ENCODE measurements at places on chromosomes 13 and 19. TPM values are rescaled to one million over a fixed set of nuclear protein-coding genes. Genes with fewer than 3 reads are reported as not detected.

GRCh38 chr13:42109957-42110356 is 61.5 kb downstream of the DGKH start:
- DNase-seq: no peak

ZSCAN22 gene
- 2.6 TPM for total RNA-seq

GRCh38 chr19:46608178-46608577 is 7.0 kb downstream of the CALM3 start:
- DNase-seq: no peak

ZNF446 gene
- 3.5 TPM for total RNA-seq

SYNE4 gene
- total RNA-seq: 2.4 TPM

TNFSF9 gene
- 3.0 TPM for total RNA-seq

GRCh38 chr13:47687577-47687976 is 313.5 kb downstream of the SUCLA2 start:
- DNase-seq: no peak

DNA sequence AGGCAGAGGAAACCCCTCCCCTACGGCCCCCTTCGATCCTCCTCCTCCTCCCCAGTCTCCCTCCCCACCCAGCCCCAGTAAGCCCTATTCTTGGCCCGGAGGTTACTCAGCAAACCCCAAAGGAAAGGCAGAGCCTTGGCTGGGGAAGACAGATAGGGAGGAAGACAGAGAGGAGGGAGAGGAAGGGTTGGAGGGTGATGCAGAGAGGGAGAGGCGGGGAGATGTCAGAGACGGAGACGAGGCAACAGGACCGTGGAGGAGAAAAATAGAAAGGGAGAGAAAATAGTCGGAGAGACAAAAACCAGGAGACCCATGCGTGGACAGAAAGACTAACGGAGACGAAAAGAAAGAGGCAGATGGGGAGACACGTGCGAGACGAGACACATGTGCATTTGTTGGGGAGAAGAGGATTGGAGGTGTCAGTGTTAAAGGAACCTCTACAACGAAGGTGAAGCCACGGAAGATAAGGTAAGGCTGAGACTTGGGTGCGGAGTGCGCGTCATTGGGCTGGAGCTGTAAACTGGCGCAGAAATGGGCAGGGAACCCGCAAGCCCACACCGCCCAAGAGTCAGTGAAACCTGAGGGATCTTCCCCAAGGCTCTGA is 2.9 kb downstream of the TGFB1 start:
- DNase-seq: no peak

GRCh38 chr19:32611161-32611560 is 30.2 kb downstream of the PDCD5 start:
- DNase-seq: no peak

GRCh38 chr19:3397266-3398022 is 31.1 kb downstream of the NFIC start:
- DNase-seq: no peak

- no peak for DNase-seq
Observed at GRCh38 chr13:50577806-50578205, 265.7 kb downstream of the DLEU7 start.

- DNase-seq: no peak
Observed at GRCh38 chr13:21897161-21897560, 226.3 kb downstream of the FGF9 start.

KLK4 gene
- total RNA-seq: not detected

GRCh38 chr19:48569814-48570213 is 17.8 kb downstream of the SULT2B1 start:
- DNase-seq: no peak

GRCh38 chr13:23811366-23812062 is 77.7 kb downstream of the MIPEP start:
- DNase-seq: no peak

- DNase-seq: no peak
Observed at GRCh38 chr13:111893071-111893606, 173.8 kb upstream of the SOX1 start.

DNA sequence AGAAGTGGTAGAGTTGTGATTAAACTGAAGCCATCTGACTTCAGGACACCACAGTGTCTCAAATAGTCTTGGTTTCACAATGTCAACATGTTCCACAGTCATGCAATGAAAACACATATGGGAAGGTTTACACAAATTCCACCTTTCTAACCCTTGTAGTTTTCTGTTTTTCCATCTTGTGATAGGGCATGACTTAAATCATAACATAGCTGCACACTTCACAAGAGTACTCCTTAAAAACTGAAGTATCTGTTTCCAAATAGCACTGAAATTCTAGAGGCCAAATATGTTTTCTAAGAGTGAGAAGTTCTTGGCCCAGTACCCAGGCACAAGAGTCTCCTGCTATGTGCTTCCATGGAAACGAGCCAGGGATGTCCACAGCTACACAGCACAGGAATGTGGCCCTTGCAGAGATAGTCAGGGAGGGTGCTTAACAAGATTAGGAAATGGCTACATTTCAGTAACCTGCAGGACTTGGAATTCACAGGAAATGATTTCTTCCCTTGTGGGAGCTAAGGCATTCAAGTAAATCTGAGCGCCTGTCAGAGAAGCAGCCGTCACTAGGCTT is 269.1 kb downstream of the NDFIP2 start:
- no peak for DNase-seq

MYADM gene
- total RNA-seq: 64.7 TPM

GRCh38 chr19:10818301-10819123 is 17.5 kb downstream of the TMED1 start:
- no peak for DNase-seq

DNA sequence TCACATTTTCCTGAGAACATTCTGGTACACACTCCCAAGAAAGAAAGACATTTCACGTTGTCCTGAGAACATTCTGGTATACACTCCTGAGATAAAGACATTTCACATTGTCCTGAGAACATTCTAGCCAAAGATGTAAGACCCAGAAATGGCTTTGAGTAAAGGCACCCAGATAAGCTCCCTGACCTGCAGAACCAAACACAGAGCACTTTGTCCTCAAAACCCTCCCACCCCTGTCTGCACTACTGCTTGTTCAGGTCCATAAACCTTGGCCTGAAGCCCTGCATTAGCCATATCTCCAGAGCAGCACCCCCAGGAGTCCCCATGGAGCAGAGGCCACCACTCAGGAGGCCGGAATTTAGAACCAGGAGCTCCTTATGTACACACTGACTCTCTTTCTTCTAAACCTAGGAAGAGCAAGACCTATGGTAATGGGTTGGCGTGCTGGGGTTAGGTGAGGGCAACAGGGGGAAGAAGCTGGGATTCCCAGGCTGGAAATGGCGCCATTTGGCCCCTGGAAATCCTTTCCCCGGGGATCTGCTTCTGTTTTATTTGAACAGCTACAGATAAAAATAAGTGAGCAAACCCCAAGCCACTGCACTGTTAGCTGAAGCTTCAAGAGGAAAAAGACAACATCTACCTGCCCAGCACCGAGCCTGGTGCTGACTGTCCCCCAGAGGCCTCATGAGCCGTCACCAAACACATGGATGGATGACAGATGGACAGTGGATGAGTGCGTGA is 13.7 kb downstream of the GAS6 start:
- DNase-seq: no peak

DNA sequence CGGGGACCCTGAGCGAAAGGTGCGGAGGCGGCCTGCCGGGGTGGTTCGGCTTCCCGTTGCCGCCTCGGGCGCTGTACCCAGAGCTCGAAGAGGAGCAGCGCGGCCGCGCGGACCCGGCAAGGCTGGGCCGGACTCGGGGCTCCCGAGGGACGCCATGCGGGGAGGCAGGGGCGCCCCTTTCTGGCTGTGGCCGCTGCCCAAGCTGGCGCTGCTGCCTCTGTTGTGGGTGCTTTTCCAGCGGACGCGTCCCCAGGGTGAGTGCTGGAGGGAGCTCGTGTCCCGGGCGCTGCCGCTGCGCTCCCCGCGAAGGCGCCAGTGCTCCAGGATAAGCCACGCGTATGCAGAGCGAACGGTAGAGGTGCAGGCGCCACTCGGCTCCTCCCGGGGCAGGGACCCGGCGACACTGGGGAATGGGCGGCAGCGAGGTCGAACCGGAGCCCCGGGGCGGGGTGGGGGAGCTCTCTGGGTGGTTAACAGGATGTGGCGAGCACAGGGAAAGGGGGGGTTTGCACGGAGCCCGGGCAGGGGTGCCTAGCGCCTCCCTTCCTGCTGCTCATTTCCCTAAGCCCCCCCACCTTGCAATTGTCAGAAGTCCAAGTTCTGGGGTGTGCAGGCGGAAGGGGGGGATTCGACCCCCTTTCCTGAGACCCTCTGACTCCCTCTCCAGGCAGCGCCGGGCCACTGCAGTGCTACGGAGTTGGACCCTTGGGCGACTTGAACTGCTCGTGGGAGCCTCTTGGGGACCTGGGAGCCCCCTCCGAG is at the start of gene IL27RA:
TSS of gene IL27RA (plus strand) at position 44 of the 762 bp plus-strand sequence. CDS start at position 155, 111 bp downstream.
- peak; percentile 84 for DNase-seq

- DNase-seq: no peak
Observed at GRCh38 chr13:43831088-43831487, 44.3 kb upstream of the ENOX1 start.

FPR1 gene
- total RNA-seq: not detected

DNA sequence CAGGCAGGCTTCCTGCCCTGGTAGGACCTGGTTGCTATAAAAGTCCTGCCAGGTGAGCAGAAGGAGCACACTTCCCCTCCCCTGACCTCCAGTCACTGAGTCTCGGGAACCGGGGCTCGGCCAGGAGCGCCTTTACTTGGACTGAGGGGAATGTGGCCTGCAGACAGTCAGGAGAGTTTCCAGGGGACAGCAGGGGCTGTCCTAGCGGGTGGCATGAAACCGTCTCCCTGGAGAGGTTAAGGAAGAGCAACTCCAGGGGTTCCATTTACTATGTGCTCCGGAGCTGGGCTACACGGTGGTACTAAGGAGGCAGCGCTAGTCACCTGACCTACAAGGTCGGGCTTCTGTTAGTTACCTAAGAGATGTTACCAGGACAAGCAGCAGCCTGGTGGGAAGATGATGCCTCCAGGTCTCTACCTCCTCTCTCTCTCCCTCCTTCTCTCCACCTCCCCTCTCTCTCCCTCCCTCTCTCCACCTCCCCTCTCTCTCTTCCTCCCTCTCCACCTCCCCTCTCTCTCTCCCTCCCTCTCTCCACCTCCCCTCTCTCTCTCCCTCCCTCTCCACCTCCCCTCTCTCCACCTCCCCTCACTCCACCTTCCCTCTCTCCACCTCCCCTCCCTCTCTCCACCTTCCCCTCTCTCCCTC is 4.1 kb upstream of the CNOT3 start:
- no peak for DNase-seq

GRCh38 chr19:48862827-48863226 is 5.6 kb downstream of the PLEKHA4 start:
- DNase-seq: no peak

DNA sequence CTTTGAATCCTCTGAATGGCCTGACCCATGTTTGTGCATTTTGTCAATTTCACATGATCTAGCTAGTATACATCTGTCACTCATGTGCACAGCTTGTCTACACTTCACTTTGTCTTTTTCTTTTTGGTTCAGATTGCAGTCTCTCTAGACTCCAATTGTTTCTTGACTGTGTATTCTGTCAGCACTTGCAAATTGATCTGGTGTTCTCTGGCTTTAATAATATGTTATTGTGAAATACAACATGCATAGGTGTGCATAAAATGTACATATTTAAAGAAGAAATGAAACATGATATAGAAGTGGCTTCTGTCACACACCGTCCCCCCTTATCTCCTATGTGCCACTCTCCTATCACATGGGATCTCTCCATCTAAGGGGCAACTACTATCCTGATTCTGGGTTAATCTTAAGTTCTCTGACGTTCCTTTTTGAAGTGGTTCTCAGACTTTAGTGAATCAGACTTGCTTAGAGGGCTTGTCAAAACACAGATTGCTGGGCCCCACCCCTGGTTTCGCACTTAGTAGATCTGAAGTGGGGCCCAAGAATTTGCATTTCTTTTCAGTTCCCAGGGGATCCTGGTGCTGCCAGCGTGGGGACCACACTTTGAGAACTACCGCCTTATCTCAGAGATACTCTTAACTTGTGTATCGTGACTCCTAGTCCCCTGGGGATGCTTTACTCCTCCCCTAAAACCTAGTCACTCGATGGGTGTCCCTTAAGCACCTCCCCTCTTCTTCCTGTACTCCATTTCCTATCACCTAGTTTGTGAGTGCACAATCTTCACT is 5.8 kb downstream of the KRTDAP start:
- peak; percentile 24 for DNase-seq

DNA sequence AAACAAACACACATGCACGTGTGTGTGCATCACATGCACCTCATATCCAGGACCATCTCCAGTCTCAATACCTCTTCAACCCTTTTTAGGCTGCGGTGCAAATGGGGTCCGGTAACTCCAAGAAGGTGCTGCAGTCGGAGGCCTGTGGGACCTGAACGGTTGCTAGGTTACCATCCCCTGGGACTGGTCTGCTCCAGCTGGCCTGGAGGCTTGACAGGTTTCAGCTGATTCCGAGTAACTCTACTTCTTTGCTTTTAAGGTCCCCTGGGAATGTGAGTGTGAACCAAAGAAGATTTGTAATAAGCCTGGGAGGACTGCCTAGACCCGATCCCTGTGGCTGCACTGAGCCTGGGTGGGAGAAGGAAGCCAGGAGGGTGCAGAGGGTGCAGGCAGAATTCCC is 117.5 kb downstream of the CCNA1 start:
- no peak for DNase-seq

GRCh38 chr19:33375837-33376159 is 2.3 kb downstream of the CEBPG start:
- no peak for DNase-seq

GRCh38 chr19:52331757-52332156 is 4.3 kb upstream of the ZNF610 start:
- no peak for DNase-seq

ZNF90 gene
- total RNA-seq: 21.4 TPM

KLC3 gene
- not detected for total RNA-seq

DNA sequence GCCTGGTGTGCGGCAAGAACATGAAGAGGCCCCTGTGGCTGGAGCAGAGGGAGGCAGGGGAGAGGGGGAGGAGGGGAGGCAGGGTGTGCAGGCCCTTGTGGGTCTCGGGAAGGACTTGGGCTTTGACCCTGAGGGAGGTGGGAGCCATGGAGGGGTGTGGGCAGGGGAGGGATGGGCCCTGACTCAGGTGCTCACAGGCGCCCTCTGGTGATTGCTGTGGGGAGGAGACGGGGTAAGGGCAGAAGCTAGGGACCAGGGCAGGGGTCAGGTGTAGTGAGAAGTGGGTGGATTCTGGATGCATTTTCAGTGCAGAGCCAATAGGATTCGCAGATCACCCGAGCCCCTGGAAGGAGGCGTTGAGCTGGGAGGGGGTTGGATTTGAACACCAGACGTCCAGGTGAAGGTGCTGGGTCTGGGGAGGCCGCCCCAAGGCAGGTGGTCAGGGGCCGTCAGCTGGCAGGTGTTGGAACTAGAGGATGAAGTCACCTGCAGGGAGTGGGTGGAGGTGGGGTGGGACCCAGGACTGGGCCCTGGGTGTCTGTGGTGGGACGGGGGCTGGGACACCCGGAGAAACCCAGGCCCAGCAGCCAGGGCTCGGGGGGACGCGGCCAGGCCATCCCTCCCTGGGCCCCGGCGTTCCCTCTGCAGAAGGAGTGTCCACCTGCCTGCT is 185.4 kb downstream of the KDM4B start:
- DNase-seq: peak; percentile 71

DLEU7 gene
- not detected for total RNA-seq

Data from activated CD8-positive, alpha-beta T cell treated with anti-CD3 and anti-CD28 coated beads for 36 hours (primary cell).